ENCODE measurements at places on chromosomes 5 and 9.

DNA sequence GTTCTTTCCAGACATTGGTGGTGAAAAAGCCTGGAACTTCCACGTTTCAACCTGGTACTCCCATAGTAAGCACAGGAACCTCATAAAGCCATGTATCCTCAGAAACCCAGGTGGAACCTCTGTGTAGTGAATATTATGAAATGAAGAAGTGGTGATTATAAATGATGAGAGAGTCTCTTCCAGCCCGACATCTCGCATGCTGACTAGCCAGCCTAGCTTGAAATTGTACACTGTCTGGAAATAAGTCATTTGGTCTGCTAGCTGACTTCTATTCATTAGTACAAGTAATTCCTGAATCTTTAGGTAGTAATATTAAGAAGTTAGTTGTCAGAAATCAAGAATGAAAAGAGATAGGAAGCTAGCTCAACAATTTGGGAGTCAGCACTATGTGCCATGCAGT, 203.3 kb downstream of the CWC27 start:
- DNase-seq, result no peak

DNA sequence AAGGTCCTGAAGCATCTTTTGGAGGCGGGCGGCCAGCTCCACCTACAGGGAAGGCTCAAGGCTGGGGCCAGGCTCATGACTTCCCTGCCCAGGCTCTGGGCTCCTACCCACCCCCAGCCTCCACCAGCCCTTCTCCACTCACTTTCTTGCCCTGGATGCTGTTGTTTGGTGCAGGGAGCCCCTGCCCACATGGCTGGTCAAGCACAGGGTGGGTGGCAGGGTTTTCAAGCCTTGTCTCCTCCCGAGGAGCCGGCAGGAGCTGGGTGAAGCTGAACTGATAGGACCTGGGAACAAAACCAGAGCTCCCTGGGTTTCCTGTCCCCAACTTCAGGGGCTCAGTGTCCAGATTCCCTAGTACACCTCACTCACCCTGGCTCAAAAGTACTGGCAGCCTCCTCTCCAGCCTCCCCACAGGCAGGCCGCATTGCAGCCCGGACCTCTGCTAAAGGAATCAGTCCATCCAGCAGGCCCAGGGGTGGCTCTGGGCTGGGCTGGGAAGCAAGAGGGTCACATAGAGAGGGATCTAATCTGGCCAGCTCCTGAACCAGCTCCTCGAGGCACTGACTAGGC, 6.9 kb downstream of the SHROOM1 start:
- DNase-seq, result no peak

- DNase-seq, result no peak
Measured at GRCh38 chr9:8732367-8733075, 932.9 kb upstream of the DMAC1 start.

GRCh38 chr5:39169081-39169480, 50.3 kb downstream of the FYB1 start:
- DNase-seq, result no peak

- DNase-seq, result no peak
Measured at GRCh38 chr9:110081395-110081794, 126.6 kb downstream of the C9orf152 start.

- DNase-seq, result no peak
Measured at GRCh38 chr9:131629825-131630204, 84.5 kb downstream of the PRRT1B start.

DNA sequence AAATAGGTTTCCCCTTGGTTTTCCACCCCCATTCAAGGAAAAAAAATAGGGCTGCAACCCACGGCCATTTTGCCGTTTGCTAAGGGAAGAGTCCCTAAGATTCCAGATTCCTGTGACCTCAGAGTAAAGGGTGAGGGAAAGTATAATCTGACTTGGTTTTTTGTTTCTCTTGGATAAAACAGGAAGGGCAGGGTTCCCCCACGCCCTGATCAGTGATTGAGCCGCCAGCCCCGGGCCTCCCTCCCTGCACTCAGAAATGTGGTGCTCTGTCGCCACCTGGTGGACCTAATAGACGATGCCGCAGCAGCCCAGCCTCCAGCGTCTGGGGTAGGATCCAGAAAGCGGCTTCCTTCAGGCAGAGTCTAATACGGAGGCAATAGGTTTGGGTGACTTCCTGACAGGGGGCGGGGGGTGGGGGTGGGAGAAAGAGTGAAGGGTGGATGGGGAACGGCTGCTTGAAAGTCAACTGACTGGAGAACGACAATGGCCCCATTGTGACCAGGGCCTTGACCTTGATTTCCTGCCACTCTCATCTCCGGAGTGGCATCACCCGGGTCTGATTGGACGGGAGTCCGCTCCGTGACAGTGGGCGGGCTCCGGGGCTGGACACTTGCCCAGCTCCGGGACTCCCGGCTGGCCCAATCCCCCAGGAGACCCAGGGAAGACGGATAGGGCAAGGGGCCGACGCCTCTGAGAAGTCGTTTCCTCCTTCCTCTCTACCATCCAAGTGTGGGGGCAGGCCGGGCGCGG, 17.8 kb upstream of the CYSTM1 start:
- DNase-seq, result peak; percentile 98

DNA sequence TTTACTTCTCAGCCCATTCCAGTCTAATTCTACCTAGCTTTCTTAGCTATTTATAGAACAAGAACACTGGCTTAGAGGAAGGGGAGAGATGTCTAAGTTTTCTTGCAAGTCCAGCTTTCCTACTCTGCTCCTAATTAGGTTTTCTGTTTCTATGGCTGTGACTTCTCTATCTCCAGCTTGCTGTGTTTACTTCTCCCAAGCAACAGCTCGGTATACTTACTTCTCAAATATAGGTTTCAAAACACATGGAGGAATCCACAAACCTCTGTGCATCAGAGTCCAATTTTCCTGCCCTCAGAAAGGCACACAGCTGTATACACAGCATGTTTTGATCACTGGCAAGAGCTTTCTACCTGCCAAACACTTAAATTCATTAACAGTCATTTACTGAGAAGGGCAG, 17.4 kb upstream of the HMGCR start:
- no peak for DNase-seq

All from lower leg skin (tissue), 4 donors.